ENCODE measurements at places on chromosomes 5 and 9.

- no peak for DNase-seq
Observed at GRCh38 chr5:100746730-100747129, 156.4 kb downstream of the ST8SIA4 start.

DNA sequence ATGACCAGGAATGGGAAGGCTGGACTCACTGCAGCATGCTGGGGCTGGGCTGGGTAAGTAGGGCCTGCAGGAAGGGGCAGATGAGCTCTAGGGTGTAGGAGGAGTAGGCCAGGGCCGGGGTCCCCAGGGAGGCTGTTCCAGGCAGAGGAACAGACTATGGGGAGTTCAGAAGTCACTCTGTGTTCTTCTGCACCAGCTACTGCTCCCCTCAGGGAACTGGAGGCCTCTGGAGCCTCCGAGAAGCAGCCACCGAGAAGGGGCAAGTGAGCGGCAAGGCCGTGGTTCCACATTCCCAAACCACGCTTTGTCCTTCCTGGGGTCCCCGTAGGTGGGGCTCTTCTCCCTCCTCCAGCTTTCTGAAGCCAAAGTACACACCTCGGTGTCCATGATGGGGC is 8.4 kb upstream of the SLC2A6 start:
- DNase-seq: no peak

DNA sequence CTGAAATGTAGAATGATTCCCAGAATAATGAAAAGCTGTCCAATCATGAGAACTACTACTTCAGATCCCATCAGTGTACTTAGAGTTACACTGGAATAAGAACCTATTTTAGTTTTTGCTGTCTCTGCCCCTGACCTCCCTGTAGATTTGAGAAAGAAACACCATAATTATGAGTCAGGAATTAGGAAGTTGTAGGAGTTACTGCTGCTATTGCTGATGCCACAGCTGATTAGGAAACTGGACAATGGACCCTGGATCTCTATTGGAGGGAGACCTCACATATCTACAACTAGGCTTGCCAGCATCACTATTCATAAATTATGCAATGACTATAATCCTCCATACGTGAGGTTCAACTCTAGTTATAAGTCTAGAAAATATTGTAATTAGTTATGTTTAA is 48.8 kb upstream of the EDIL3 start:
- DNase-seq: no peak

DNA sequence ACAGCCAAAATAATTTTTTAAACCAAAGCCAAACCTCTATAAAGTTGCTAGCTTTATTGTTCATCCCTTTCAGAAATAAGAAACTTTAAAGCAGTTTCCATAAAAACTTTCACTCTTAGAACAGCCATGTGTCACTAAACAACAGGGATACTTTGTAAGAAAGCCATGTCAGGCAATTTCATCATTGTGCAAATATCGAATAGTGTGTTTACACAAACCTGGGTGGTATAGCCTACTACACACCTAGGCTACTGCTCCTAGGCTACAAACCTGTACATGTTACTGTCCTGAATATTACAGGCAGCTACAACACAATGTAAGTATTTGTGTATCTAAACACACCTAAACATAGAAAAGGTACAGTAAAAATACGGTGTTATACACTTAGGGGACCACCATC is 59.9 kb downstream of the TLE1 start:
- DNase-seq: no peak

DNA sequence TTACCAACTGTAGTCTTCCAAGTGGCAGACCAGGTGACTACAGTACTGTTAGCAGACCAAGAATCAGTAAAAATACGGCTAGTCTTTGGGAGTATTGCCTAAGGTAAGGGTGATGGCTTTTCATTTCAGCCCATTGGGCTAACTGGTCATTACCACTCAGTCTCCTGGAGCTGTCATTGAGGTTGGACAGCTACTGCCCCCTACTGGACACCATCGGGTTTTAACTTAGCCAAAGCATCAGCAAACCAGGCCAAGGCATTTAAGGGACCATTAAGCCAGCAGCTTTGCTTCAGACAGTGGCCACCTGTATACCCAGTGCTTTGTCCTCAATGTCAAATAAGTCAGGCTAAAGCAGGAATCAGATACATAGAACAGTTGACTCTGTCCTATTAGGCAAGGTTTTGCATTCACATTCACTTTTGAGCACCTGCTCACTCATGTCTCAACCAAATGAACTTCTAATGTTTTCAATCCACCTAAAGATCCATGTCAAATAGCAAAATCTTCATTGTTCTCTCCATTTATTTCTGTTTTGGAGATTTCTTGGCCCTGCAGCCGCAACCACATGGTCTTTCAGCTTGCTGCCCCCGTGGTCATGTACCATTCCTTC is 117.2 kb downstream of the INVS start:
- no peak for DNase-seq

Data from NCI-H187 treated with DMSO at 0.1 percent for 48 hours (cell line).